ENCODE measurements at places on chromosomes 3 and 15.

- peak; percentile 69 for DNase-seq
Measured at GRCh38 chr3:186417791-186418190, 55.8 kb upstream of the DGKG start.

- DNase-seq, result no peak
Measured at GRCh38 chr15:85780225-85780985, 14.3 kb downstream of the KLHL25 start.

DNA sequence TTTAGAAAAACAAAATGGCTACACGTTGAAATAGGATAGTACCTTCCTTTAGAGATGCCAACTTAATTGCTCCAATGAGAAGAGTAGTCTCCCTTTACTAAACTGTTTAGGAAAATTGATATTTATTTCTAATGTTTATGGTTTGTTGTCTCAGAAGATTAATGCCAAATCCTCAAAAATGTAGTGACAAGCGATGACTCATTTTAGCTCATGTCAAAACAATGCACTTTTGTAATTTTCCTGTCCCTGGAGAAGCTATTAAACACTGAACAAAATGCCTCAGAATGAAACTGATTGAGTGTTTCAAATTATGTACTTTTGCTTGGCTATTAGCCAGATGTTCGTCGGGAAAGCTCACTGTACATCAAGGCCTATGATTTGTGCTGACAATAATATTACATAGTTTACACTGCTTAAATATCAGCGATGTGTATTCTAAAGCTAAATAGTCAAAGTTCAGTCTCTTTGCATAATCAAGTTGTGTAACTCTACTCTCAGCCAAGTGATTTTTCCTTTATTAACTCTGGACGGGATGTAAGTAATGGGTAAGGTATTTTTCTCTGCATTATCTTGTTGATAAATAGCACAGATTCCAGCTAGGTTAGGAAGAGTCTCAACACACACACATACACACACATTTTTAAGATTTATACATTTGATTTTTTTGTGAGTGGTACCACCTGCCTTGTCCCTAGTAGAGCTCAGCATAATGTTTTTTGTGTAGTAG is 83.7 kb downstream of the CMSS1 start:
- DNase-seq, result peak; percentile 38

DNA sequence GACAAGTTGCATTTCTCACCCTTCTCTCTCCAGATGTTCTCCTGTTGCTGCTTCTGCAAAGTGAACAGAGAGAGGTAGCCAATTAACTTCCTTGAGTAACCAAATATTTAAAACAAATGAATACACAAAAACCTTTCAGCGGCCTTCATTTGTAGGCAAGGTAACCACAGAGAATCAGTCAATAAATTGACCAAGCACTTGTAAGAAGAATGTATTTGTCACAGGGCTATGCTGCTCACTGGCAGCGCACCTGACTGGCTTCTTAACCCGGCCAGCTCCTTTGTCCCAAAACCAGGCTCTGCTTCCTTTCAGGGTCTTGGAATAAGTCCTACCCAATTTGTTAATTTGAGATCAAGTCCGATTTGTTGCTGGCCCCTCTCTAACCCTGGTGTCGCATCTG is 43.5 kb upstream of the STXBP5L start:
- DNase-seq, result no peak

- DNase-seq, result no peak
Measured at GRCh38 chr3:66931291-66931690, 66.8 kb upstream of the KBTBD8 start.

DNA sequence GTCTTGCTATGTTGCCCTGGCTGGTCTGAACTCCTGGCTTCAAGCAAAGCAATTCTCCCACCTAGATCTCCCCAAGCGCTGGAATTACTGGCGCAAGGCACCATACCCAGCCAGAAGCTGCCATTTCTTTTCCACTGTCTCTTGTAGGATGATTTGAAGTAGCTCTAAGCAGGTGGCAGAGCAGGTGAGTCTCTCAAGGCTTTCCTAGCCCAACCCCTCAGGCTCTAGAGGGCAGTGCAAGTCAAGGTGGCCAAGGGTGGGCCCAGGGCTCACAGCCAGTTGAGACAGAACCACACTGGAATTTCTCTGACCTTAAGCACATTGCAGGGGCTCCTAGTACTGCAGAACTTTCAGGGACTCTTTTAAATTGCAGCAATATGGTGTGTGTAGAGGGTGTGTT is 15.6 kb upstream of the DAG1 start:
- peak; percentile 7 for DNase-seq

DNA sequence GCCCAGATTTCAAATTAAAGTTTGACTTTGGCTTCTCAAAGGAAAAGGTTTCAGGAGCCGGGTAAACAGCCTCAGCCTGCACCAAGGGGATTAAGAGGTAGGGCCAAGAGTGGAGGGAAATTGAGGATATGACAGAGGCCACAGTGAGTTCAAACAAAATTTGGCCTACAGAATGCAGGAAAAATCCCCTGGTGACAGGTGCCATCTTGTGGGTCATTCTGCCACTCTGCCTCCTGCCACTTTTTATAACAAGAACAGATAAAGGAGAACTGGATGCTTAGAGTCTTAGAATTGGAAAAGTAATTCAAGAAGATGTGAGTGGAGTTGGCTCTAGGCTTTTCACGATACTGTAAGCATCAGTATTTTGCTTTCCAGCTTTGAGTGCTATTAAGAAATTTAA is 253.2 kb downstream of the NR2F2 start:
- DNase-seq, result no peak

GRCh38 chr3:112302150-112302830 is 8.3 kb upstream of the SLC9C1 start:
- DNase-seq, result no peak

DNA sequence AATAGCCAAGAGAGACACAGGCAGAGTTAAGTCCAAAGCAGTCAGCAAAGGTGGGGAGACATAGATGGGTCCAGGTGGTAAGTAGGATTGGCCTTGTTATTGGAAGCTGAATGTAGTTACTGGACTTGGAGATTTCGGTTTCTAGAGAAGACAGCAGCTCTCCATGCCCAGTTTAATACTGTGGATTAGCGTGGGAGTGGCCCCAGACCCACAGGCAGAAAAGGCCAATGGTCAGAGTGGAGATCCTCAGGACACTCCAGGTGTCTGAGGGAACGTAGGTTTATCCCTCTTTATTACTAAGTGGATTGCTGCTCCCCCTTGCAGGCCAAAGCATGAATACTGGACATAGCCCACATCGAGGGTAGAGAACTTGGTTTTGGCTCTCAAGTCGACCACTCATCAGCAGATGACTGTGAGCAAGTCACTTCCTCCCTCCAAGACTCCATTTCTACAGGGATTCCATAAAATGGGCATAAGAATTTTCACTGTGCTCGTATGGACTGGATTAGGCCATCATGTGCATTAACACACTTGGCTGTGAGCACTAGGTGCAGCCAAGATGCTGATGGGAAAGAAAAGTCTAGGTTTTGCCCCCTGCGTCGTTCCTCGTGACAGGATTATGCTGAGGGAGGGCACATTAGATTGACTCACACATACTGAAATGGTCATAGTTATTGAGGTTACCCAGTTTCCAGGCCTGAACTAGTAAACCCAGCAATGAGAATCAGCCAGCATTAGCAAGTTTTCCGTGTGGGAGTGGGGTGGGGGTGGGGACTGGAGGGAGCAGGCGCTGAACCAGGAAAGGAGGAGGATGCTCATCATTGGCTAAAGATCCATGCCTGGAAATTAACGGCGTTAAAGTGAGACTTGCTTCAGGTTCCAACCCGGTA is 225.2 kb upstream of the TPRG1 start:
- DNase-seq, result peak; percentile 22

DNA sequence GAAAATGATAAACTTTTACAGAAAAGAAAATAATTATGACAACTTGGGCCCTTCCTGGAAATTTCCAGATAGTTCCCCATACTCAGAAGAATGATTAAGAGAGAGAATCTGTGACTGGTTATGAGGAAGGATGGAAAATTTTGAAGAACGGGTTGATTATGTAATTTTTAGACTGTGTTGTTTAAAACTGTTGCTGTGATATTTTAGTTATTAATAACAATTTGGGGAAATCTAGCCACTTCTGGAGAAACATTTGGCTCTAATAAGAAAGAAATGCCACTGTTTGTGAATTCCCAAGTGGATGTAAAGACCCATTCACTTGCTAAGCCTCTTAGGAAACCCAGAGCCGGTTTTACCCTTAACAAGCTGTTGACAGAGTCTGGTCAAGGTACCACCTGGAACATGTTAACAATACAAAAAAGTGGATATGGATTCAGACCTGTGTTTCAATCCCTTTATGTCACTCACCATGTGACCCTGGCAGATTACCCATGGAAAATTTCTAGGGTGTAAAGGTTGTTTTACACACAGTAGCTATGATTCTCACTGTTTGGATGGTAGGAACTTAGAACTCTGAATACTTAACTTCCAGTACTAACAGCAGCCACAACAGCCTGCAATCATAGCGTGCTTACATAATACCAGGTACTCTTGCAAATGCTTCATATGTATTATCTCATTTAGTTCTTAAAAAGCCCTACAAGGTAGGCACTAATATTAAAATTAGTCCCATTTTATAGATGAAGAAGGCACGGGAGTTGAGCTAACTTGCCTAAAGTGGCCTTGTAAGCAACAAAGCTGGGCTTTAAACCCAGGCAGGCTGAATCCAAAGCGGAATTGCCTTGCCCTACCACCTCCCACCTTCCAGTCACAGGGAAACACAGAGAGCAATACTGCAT is 32.0 kb downstream of the ZBTB38 start:
- peak; percentile 31 for DNase-seq

- DNase-seq, result peak; percentile 18
Measured at GRCh38 chr3:197828-198491, 1.4 kb downstream of the CHL1 start.

DNA sequence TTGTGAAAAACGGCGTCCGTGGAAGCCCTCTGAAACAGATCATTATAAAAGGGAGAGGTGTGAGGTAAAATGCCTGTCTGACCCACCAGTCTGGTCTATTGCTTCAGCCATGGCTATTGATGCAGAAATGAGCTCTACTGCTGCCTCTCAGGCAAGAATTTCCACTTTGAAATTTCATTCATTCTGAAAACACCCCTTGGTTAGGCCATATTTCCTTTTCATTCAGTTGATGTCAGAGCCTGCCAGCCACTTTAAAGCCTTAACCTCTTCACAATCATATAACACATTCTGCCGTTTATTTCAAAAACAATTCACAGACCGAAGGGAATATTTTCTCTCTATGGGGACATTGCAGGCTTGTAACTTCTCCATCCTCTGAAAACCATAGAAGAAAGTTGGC is 71.9 kb downstream of the FOXB1 start:
- DNase-seq, result no peak

- DNase-seq, result no peak
Measured at GRCh38 chr15:48265135-48265534, 59.0 kb downstream of the SLC12A1 start.

DNA sequence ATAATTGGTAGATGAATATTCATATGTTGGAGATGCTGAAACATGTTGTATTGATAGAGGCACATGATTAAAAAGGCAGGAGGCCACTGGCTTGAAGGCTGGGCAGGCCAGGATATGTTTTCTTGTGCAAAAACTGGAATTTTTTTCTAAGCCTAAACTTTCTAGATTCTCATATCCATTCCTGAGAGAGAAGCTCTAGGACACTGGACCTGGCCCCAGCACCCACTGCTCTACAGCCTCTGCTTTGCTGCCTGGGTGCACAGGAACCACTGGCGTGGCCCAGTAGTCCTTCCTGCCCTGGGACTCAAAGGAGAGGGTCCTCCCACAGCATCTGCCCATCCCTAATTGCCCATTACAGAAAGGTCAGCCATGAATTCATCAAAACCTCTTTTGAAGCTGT is 58.1 kb upstream of the APEH start:
- DNase-seq, result peak; percentile 5

- DNase-seq, result no peak
Measured at GRCh38 chr15:44641651-44642050, 21.8 kb downstream of the SPG11 start.

- no peak for DNase-seq
Measured at GRCh38 chr15:85755471-85755870, 39.3 kb downstream of the KLHL25 start.

GRCh38 chr15:63833021-63833696 is 589 bp downstream of the HERC1 start:
- DNase-seq, result peak; percentile 74

DNA sequence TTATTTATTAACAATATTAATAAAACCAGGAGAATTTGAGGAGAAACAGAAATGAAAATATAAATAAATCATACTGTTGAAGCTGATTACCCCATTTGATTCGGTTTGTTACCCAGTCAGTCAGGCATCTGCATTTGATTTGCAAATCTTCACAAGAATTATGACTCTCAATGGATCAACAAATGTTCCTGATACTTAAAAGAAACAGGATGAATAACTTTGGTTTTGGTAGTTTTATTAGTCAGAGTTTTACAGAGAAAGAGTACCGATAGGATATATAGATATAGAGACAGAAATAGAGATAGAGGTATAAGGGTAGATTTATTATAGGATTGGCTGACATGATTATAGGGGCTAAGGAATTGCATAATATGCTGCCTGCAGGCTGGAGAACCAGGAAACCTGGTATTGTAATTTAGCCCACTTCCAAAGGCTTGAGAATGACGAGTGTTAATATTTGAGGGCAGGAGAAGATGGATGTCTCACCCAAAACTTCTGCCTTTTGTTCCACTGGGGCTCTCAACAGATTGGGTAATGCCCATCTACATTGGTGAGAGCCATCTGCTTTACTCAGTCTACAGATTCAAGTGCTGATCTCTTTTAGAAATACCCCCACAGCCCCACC is 241.6 kb upstream of the COL8A1 start:
- no peak for DNase-seq

GRCh38 chr3:46416125-46416810 is 9.2 kb downstream of the CCRL2 start:
- DNase-seq, result no peak

DNA sequence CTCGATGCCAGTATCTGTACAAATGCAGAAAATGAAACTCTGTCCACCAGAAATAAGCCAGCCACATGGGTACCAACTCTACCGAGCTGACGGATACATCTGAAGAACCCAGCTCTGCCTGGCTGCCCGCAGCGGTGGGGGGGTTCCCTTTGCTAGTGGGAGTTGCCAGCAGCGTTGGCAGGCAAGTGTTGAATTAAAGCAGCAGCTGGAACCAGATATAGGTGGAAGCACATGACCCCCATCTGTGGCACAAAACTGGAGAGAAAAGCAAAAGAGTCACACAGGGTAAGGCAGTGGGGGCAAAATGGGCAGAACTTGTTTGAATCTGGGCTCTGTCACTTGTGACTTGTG is 17.9 kb downstream of the CRYGS start:
- DNase-seq, result no peak

GRCh38 chr3:124887177-124887931 is at the start of gene ITGB5:
TSS of gene ITGB5 (minus strand) at chr3:124887365. CDS start at chr3:124887000, 365 bp downstream.
- DNase-seq, result peak; percentile 92
